Upper lobe of left lung (tissue), 6 donors: ENCODE measurements at places on chromosomes 2 and 18. TPM values are rescaled to one million over a fixed set of nuclear protein-coding genes. Genes with fewer than 3 reads are reported as not detected.

LHCGR gene
- total RNA-seq: not detected

C2orf66 gene
- 1.2 TPM for total RNA-seq

KCNG2 gene
- total RNA-seq: 0.91 TPM

LDLRAD4 gene
- total RNA-seq: 26.6 TPM

GKN1 gene
- total RNA-seq: not detected

IL1B gene
- 27.4 TPM for total RNA-seq

MARCO gene
- total RNA-seq: 148 TPM

DNA sequence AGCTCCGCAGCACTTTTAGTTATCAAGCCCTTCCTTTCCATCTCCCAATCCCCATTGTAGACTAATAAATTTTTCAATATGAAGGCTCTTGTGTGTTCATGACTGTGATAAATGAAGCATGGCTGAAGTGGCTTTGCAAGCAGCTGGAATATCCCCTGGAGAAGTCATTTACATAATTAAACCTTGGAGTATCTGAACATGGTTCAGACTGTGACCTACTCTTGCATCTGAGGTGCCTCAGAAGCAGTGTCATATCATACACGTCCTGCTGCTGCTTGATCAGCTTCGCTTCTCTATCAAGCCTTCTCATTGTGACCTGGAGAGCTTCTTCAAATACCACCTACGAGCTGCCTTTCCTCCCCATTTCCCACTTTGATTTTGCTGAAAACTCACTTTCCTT, 48.4 kb upstream of the ZNF397 start:
- DNase-seq: no peak
- H3K27me3 ChIP-seq: no peaks in the 10 kb centered on the region
- no peaks in the 10 kb centered on the region for H3K4me1 ChIP-seq
- no peak overlapping the region for H3K27ac ChIP-seq
- no peak overlapping the region for H3K4me3 ChIP-seq
- H3K36me3 ChIP-seq: no peaks in the 10 kb centered on the region

DNA sequence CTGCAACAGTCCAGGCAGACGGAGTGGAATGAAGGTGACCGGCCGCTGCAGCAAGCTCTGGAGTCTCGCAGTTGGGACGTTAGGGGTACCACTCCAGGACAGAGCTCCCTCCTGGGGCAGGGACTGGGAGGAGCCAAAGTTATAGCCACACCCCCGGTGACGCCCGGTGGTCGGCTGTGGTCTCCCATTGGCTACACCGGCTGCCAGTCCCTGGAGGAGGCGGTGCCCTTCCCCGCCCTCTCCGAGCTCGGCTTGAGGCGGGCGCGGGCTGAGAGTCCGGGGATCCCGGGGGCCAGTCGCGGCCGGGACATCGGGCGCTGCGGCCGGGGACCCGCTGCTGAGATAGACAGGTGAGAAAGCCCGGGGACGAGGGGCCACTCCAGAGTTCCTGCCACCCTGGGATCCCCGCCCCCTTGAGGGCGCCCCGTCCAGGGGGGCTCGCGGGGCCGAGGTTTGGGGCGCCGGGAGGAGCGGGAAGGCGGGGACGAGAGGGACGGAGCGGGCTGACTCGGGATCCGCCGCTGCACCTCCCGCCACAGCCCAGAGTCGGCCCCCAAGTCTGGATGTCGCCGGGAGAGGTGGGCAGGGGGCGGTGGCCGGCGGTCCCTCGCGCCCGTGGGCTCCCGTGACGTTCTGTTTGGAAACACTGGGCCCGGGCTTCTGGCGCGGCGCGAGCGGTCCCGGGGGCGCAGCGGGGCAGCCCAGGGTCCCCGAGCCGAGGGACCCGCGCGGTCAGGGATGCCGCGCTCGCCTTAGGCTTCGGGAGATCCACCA, at the start of gene PLEKHH2:
PLEKHH2 (plus strand) TSS at position 231 of the 774 bp plus-strand sequence. CDS start 7,414 bp downstream, outside the sequence.
- H3K4me3 ChIP-seq: peak within 1 kb of the TSS; percentile 87
- H3K36me3 ChIP-seq: no peaks in the 10 kb centered on the region
- peak within 1 kb of the TSS; percentile 89 for H3K27ac ChIP-seq

DNA sequence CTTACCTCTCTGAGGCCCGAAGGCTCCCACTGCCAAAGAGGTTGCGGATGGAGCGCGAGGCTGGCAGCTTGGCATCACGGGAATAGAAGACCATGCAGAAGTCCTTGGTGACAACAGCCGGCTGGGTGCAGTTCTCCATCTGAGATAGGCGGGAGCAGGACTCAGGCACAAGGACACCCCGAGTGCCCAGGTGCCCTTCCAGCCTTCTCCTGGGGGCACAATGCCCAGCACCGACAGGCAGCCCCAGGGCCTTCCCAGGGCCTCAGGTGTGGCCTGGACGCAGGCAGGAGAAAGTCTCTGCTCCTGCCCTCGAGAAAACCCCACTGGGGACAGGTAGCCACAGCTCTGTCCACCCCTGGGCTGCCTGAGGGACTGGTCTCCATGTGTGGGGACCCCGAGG, 33.6 kb downstream of the AQP12A start:
- no peaks in the 10 kb centered on the region for H3K36me3 ChIP-seq
- no peaks in the 10 kb centered on the region for H3K4me1 ChIP-seq

DNA sequence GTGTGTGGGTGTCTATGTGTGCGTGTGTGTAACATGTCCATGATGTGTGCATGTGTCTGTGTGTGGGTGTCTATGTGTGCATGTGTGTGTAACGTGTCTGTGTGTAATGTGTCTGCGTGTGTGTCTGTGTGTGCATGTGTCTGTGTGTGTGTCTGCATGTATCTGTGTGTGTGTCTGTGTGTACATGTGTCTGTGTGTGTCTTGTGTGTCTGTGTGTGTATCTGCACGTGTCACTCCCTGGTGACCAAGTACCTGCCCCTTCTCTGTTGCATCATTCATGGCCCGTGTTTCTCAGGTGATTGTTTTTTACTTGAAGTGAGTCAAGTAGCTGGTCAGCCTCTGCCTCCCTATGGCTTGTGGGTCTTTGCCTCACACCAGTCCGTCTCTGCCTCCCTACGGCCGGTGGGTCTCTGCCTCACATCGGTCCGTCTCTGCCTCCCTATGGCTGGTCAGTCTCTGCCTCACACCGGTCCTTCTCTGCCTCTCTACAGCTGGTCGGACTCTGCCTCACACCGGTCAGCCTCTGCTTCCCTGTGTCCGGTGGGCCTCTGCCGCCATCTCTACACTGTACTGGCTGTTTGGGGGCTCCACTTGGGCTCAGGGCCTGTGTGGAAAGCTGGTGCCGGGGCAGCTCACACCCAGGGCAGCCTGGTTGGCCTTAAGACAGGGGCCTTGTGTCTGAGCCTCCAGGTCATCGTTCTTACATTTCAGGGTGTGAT, 31.6 kb downstream of the KCNG2 start:
- H3K27me3 ChIP-seq: no peaks in the 10 kb centered on the region
- H3K27ac ChIP-seq: no peak overlapping the region
- DNase-seq: no peak
- no peaks in the 10 kb centered on the region for H3K4me1 ChIP-seq

DNA sequence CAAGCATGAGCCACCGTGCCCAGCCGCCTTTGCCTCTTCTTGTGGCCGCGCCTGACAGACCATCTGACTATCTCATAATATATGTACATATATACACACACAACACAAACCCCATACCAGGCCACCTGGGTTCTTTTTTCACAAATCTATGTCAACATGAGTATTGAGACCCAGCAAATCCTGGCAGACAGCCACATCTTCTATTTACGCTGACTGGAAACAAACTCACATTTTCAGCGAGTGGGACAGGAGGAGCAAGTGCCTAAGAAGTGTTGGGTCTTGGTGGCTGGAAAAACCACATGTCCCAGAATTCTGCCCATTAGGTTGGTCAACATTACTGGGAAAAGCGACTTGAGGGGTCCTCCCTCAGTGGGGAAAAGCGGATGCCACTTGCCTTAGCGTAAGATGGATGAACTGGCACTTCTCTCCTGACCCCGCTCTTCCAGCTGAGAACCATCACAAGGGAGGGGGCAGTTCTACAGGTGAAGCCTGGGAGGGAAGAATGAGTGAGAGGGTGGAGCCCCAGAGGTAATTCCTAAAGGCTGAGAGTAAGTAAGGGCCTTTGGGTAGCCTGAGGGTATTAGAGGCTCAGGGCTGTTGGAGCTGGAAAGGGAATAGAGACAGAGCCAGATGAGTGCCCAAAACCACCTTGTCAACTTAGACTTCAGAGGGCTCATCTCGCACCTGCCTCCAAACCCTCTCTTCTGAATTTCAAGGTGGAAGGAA, 1.9 kb downstream of the SCYGR3 start:
- no peaks in the 10 kb centered on the region for H3K36me3 ChIP-seq
- no peak overlapping the region for H3K27ac ChIP-seq
- H3K27me3 ChIP-seq: no peaks in the 10 kb centered on the region
- DNase-seq: no peak
- H3K4me3 ChIP-seq: no peak overlapping the region

GRCh38 chr2:136919682-136920081, 154.3 kb downstream of the THSD7B start:
- DNase-seq: peak; percentile 25
- no peaks in the 10 kb centered on the region for H3K27me3 ChIP-seq
- no peak overlapping the region for H3K4me3 ChIP-seq
- no peaks in the 10 kb centered on the region for H3K4me1 ChIP-seq
- H3K36me3 ChIP-seq: no peaks in the 10 kb centered on the region

GRCh38 chr2:20456116-20456571, 9.3 kb downstream of the RHOB start:
- H3K27me3 ChIP-seq: no peaks in the 10 kb centered on the region
- no peaks in the 10 kb centered on the region for H3K36me3 ChIP-seq
- H3K4me3 ChIP-seq: no peak overlapping the region
- peaks cover 7% of the 10 kb centered on the region for H3K4me1 ChIP-seq

- peaks cover 22% of the 10 kb centered on the region for H3K4me1 ChIP-seq
- H3K4me3 ChIP-seq: no peak overlapping the region
- H3K27ac ChIP-seq: peak overlapping the region; percentile 99
- no peak for DNase-seq
- H3K27me3 ChIP-seq: no peaks in the 10 kb centered on the region
Observed at GRCh38 chr2:42809131-42809818, 16.9 kb upstream of the HAAO start.

DNA sequence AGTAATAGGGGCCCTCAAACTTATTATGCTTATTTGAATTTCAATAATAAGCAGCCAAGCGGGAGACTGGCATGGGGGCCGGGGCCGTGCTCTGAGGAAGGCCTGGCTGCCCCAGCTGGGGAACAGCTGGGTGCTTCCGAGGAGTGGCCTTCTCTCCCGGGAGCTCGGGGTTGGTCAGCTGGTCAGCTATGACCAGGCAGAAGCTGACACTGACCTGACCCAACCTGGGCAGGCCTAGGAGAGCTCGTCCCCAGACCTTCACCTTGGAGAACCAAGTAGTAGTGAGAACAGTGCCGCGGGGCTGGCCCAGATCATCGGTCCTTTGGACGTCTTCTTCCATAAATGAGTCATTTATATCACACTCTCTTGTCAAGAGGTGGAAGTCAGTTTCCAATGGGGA, 36.1 kb downstream of the RRM2 start:
- no peak for DNase-seq
- no peaks in the 10 kb centered on the region for H3K4me1 ChIP-seq
- H3K4me3 ChIP-seq: no peak overlapping the region
- H3K36me3 ChIP-seq: no peaks in the 10 kb centered on the region
